ENCODE measurements at places on chromosomes 6 and 20.

- DNase-seq, result peak; percentile 85
These were observed 20.7 kb upstream of the ADGB start for GRCh38 chr6:146578054-146578453.

DNA sequence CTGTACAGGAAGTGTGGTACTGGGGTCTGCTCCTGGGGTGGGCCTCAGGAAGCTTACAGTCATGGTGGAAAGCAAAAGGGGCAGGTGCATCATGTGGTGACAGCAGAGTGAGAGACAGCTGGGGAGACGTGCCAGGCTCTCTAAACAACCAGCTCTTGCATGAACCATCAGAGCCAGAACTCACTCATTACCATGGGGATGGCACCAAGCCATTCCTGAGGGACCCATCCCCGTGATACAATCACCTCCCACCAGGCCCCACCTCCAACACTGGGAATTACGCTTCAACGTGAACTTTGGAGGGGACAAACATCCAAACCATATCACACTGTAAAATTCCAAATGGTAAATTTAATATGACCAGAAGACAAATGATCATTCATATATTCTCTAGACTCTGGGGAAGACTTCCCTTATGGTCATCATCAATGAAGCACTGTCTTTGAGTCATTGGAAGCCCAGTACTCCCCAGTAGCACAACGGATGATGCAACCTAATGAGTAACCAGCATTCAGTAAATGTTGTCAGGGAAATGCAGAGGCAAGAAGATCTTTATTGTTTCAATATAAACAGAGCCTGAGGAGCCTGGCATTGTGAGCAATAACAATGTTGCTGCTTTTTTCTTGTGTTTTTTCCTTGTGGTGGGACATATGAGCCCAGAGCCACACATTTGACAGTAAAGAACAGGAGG lies 48.2 kb upstream of the RALY start:
- DNase-seq, result peak; percentile 88

- no peak for DNase-seq
These were observed 32.1 kb downstream of the LAMA4 start for GRCh38 chr6:112221981-112222852.

- peak; percentile 87 for DNase-seq
These were observed 92.1 kb downstream of the FOXC1 start for GRCh38 chr6:1701668-1702353.

DNA sequence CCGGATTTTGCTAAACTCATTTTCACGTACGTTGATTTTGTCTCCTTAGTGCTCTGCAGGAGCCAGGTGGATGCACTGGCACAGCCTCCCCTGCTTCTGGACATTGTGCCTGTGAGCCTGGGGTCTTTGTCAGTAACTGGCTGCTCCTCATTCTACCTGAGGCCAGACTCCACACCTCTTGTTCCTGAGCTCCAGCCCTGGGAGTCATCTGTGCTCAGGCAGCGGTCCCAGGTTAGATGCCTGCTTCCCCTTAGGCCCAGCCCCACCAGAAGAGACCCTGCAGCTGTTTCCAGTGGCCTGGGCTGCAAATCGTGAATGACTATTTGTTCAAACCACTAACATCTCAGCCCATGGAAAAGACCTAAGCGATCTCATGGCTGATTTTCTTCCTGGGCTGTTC lies 129.1 kb downstream of the ERMARD start:
- DNase-seq, result no peak

- DNase-seq, result no peak
These were observed 64.2 kb downstream of the LAMA4 start for GRCh38 chr6:112190164-112190563.

- no peak for DNase-seq
These were observed 90.6 kb downstream of the SCP2D1 start for GRCh38 chr20:18904192-18904591.

DNA sequence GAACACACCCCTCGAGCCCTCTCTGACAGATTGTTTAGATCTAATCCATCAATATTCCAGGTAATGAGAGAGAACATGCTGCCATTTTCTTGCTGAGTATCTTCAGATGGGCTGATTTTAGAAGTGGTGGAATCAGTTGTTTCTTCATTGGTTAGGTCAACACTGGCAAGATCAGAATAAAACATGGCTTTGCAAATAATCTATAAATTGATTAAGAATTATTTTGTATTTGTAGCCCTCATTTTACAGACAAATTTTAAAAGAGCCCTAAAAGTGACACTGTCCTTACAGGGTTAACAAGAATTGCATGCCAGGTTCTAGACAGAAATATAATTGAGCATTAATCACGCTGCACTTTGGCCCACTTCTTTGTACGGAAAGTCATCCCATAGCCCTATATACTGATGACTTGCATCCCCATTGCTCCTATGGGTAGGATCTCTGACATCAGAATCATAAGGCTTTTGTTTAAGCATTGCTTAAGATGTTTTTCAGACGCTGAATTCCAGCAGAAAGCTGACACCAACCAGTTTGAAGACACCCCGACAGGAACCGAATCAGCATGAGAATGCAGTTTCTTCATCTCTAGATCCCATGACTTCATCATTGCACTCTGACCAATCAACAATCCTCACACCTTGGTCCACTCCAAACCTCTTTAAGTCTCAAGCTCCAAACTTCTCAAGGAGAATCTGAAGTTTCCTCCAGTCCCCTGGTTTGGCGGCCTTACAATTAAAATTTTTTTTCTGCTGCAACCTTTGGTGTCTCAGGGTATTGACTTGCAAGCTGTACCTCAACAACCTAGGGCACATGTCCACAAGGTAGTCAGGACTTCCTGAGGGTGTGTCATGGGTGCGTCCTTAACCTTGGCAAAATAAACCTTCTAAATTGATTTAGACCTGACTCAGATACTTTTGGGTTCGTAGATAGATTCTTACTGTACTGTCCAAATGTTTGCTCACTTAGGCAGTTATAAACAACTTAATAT lies 7.8 kb downstream of the TDP2 start:
- DNase-seq, result peak; percentile 89

GRCh38 chr6:96716221-96716620 lies 121.1 kb downstream of the GPR63 start:
- no peak for DNase-seq

DNA sequence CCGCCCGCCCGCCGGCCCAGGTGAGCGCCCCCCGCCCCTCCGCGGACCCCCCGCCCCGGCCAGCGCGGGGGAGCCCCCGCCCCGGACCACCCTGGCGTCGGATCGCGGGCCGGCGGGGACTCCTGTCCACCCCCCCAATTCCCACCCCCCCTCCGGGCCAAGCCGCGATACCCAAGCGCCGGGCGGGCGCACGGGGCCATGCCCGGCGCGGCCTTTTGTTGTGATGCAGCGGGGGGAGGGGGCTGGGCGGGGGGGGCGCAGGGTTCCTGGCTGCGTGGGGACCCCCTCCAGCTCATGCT lies 245 bp downstream of the SRC start:
- no peak for DNase-seq

GRCh38 chr6:55633471-55633870 lies 54.5 kb upstream of the HMGCLL1 start:
- DNase-seq, result no peak

DNA sequence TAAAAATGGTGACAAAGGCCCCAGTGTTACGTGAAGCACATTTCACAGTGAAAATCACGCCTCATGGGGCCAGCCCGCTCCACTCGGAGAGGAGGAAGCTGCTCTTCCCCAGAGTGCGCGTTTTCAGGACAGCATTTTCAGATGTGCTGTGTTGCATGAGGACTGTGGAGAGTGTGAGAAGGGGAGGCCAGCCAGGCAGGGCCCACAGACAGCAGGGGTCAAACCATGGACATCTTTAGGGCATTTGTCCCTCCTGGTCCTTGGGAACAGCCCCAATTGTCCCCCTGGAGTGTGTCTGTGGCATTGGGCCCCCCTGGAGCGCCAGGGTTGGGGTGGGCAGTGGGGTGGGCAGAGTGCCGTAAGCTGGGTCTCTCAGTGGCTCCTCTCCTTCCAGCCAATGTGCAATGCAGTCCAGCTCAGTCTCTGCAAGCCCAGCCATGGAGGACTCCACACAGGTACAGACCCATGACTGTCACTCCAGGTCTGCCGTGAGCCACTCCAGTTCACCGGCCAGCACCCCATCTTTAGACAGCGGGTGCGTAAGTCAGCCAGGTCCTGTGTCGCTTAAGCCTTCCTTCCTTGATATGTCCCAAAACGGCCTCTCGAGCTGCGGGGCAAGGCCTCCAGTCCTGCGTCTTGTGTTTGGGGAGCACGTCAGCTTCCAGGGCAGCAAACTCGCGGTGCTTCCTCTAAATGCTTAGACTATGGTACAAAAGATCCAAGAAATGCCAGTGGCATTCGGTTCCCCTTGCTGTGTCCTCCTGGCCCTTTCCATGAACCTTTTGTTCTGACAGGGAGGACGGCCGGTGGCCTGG lies 159.3 kb upstream of the AFDN start:
- no peak for DNase-seq

- no peak for DNase-seq
These were observed 14.4 kb downstream of the ARMC2 start for GRCh38 chr6:108862479-108863191.

GRCh38 chr6:51753635-51754034 lies 333.8 kb downstream of the PKHD1 start:
- DNase-seq, result peak; percentile 13

DNA sequence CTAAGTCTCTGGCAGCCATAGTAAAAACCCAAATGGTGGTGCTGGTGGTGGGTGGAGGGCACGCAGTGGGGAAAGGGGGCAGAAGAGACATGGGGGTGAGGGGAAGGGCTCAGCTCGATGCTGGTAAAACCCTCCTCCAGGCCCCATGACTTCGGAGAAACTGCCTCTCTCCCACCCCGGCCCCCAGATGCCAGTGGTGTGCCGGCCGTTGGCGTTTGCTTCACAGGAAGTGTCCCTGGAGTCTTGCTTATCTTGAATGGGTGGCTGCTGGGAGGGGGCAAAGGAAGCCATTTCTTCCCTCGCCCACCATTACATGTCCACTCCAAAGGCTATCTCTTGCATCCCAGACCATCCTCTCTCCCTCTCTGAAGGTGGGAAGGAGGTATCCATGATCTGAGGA lies 25.4 kb downstream of the VEGFA start:
- DNase-seq, result no peak

All from bronchial epithelial cell (primary cell).